ENCODE measurements at places on chromosomes 11 and 22.

GRCh38 chr11:40030867-40031266 is 1428.6 kb downstream of the LRRC4C start:
- DNase-seq = no peak

GRCh38 chr11:45702511-45702910 is 37.1 kb upstream of the CHST1 start:
- DNase-seq = no peak

DNA sequence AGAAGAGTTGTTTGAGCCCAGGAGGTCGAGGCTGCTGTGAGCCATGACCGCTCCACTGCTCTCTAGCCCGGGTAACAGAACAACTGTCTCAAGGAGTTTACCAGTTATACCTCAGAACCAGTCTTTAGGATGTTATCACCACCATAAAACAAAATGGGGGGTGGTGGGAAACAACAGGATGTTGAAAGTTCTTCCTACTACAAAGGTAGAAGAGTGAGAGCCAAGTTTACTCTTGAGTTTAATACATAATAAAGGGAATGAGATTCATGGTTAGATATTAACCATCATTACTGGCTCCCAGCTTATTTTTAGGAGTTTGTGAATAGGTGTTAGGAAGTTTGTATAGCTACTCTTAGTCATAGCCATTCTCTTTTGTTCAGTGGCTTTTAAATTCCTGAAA is 78.8 kb upstream of the HORMAD2 start:
- DNase-seq = no peak

- no peak for DNase-seq
These were observed 18.2 kb downstream of the DAGLA start for GRCh38 chr11:61698173-61698948.

- DNase-seq = no peak
These were observed 168.2 kb upstream of the CADM1 start for GRCh38 chr11:115672412-115672811.

DNA sequence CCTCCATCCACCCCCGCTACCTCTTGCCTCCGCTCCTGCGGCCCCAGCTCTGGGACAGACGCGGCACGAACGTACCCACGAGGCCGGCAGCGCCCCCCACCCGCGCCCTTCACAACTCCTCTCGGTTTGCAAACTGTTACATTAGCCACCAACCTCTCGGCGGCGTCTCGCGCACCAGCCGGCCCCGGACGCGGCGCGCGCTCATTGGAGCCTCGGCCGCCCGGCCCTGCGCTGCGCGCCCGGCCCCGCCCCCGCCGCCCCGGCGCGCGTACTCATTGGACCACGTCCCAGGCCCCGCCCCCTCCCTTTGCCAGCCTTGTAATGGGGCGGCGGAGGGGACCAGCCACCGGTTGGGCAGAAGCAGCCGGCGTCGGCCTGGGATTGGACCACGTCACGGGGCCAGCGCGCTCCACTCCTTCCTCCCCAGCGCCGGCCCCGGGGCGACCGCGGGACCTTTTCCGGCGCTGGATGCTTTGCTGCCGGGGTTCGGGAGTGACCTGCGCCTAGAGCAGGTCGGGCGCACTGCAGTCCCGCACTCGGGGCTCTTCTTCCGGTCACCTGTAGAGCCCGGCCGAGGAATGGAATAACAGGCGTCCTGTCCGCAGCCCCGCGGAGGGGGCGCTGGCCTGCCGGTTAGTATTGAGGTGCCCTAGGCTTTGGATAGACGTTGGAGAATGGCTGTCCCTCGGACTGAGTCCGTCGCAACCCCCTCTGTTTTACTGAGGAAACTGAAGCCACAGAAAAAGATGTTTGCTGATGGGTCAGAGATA is at the start of gene HYOU1:
HYOU1 (minus strand) TSS at position 206 of the 770 bp plus-strand sequence. CDS start 1,045 bp downstream, outside the sequence.
- peak; percentile 95 for DNase-seq

GRCh38 chr22:45529971-45530575 is 27.4 kb downstream of the FBLN1 start:
- DNase-seq = no peak

DNA sequence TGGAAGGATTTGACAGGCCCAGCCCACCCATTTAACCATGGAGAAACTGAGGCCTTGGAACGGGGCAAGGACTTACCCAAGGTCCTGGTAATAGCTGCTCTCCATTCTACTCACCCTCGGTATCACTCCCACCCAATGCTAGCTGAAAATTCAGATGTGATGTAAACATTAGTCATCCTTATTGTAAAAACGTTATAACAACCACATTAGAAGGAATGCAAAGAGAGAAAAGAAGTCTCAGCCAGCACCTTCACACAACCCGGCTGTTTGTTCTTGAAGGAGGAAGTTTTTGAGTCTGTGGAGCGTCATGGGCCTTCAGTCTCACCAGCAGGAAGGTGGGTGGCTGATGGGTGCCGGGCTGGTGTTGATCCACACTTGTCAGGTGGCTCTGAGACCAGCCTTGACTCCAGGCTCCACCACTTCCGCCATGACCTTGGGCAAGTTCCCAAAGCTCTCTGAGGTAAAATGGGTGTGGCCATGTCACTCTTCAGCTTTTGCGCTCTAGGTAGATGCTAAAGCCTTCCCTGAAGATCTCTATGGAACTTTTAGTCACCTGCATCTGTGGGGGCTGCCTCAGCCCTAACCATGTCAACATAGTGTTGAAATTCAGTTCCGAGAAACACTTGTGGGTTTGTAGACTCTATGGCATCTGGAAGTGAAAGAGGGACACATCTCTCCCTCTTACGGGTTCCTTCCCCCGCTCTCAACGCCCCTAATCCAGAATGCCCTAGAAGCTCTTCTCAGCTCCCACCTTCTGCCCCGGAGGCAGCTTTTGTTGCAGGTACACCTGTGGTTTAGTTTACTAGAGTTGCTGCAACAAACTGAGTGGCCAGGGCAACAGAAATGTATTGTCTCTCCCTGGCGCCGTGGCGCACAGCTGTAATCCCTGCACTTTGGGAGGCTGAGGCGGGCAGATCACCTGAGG is 14.8 kb downstream of the CD6 start:
- peak; percentile 49 for DNase-seq

- peak; percentile 5 for DNase-seq
These were observed 96.8 kb downstream of the ATM start for GRCh38 chr11:108319541-108320145.

DNA sequence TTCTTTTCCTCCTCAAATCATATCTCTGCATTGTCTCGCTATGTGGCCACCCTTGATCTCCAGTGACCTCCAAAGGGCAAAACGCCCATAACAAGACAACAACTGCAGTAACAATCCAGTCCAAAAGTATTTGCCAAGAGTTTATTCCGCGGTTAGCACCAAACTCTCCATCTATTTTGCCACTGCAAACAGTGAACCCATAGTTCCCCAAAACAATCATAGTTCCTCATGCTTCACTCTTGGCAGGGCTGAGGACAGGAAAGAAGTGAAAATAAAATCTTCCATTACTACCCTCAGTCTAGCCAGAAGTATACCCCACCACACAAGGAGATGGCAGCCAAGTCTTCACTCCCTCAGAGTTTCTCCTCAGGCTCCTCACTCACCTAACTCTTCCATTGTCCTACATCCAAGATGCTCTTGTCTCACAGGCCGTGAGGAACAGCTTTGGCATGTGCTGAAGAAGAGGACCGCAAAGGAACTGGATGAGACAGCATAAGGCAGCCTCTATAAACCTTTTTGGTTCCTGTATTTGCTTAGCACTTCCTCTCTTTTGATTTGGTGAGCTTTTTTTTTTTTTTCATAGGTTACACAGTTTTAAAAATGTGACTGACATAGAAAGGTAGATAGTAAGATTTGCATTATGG is at the start of gene LPXN:
LPXN (minus strand) TSS at position 480 of the 644 bp plus-strand sequence; CDS start at position 396, 84 bp downstream.
- DNase-seq = peak; percentile 86

DNA sequence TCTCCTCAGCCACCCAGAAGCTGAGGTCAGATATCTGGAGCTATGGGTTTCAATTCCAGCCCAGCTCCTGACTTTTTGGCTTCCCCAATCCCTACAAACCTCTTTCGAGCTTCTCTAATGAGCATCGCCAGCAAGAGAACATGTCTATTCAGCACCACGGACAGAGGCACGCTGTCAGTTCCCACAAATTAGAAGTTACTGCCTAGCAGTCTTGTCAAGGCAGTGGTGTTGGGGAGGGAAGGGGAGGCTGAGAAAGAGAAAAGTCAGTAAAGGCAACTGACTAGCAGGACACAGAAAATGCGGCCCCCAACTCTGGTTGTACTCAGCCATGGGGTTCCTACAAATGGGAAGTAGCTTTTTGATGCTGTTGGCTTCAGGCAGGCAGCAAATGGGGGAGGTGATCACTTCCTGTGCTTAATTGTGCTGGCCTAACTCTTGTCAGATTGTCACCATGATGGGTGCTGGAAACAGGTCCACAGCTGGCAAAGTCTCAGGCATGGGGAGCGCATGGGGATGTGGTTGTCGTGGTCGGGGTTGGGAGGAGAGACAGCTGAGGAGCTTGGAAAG is 205.9 kb downstream of the ST3GAL4 start:
- DNase-seq = peak; percentile 52

GRCh38 chr11:8070417-8071115 is 10.4 kb upstream of the TUB start:
- peak; percentile 46 for DNase-seq

GRCh38 chr22:20569059-20570058 is 61.9 kb downstream of the MED15 start:
- DNase-seq = peak; percentile 97

GRCh38 chr11:117817368-117818040 is 7.0 kb downstream of the FXYD2 start:
- DNase-seq = peak; percentile 70

DNA sequence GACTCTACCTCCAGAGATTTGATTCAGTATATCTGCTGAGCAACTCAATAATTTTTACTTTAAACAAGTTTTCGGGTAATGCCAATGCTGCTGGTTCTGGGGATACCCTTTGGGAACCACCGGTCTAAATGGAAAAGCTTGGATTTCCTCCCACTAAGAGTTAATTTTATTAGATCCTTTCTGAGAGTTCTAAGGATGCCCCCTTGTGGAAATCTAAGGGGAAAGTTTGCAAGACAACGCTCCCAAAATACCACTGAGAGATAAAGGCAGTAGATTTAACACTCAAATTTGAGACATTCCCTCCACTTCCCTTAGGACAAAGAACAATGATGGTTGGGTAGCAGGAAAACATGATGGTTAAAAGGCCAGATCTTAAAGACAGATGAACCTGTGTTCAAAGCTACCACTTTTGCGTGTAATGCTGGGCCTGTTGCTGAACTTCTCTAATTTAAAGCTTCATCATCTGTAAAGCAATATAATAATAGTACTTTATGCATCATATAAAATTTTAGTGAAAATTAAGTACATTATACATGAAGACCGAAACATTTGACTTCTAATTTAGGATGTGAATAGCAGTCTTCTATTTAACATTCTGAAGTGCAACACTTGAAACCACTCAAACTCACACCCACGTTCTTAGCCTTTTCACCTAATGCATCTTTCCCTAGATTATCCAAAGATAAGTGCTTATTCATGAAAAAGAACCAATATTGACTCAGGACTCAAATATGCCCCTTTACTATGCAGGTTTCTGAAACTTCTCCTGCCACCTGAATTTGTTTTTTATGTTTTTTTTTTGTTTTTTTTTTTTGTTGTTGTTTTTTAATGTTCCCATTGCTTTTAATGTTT is 110.1 kb upstream of the LUZP2 start:
- peak; percentile 49 for DNase-seq

- DNase-seq = peak; percentile 93
These were observed 6.7 kb upstream of the CAPRIN1 start for GRCh38 chr11:34044664-34045485.

- DNase-seq = no peak
These were observed 13.0 kb downstream of the BCR start for GRCh38 chr22:23193196-23193827.

DNA sequence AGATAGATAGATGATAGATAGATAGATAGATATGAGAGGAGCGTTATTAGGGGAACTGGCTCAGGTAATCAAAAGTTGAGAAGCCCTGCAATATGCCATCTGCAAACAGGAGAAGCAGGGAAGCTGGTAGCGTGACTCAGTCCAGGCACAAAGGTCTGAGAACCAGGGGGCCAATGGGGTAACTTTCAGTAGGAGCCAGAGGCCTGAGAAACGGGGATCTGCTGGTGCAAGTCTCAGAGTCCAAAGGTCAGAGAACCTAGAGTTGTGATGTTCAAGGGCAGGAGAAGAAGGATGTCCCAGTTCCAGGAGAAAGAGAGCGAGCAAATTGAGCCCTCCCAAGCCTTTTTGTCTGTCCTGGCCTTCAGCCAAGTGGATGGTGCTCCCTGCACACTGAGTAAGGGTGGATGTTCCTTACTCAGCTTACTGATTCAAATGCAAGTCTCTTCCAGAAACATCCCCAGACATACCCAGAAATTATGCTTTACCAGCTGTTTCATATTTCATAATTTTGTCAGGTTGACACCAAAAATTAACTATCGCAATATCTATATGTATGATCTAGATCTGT is 87.8 kb upstream of the SLC22A12 start:
- DNase-seq = no peak

- no peak for DNase-seq
These were observed 39.9 kb upstream of the SMIM38 start for GRCh38 chr11:69115586-69116560.

DNA sequence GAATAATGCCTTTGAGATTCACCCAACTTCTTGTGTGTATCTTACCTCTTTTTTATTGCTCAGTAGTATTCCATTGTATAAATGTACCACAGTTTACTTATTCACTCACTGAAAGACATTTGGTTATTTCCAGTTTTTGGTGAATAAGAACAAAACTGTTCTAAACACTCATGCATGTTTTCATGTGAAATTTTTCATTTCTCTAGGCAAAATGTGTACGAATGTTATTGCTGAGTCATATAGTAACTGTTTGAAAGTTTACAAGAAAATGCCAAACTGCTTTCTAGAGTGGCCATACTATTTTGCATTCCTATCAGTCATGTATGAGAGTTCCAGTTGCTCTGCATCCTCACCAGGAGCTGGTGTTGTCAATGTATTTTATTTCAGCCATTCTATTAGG is 8.8 kb upstream of the EMSY start:
- DNase-seq = no peak

DNA sequence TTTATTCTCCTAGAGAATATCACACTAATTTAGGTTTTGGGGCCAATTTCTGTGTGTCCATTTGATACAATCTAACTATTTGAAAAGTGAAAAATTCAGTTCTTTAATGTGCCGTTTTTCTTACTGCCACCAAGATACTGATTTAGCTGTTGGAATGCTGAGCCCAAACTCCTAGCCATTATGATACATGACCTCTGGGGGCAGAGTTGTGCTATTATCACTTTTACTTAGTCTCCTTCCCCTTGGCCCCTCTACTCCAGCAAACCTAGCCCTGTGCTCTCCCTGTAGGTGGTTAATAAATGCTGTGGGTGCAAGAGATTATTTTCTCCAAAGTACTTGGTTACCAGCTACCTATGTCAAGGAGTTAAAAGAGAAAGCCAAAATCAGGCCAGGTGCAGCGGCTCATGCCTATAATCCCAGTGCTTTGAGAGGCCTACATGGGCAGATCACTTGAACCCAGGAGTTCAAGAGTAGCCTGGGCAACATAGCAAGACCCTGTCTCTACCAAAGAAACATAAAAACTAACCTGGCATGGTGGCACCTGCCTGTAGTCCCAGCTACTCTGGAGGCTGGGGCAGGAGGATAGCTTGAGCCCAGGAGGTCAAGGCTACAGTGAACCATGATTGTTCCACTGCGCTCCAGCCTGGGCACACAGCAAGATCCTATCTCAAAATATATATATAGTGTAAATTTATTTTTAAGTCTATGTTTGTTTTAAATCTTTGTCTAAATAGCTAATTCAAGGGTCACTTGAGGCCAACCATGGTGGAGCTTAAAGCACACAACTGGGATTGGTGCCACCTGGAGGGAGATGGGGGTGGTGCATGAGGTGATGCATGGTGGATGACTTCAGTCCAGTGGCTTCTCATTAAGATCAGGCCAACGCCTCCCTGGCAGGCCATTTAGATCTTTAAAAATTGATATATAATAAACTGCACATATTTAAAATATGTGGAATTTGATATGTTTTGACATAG is 193.2 kb upstream of the PLET1 start:
- peak; percentile 51 for DNase-seq

All from M059J (cell line).